NCI-H1694 (cell line): ENCODE measurements at places on chromosomes 3 and 15.
A peak's percentile ranks its signal among the peaks of the same experiment; 100 is the strongest.

GRCh38 chr3:49358217-49358883 is at the start of gene GPX1:
Gene GPX1 (minus strand): TSS chr3:49358353. CDS start chr3:49358278, 75 bp downstream.
- peak; percentile 64 for DNase-seq

- DNase-seq: no peak
Measured at GRCh38 chr3:171977441-171977840, 61.9 kb upstream of the FNDC3B start.

- DNase-seq: no peak
Measured at GRCh38 chr3:188779281-188779980, 392.3 kb upstream of the TPRG1 start.

GRCh38 chr3:124639406-124640237 is 90.6 kb upstream of the UMPS start:
- DNase-seq: no peak

DNA sequence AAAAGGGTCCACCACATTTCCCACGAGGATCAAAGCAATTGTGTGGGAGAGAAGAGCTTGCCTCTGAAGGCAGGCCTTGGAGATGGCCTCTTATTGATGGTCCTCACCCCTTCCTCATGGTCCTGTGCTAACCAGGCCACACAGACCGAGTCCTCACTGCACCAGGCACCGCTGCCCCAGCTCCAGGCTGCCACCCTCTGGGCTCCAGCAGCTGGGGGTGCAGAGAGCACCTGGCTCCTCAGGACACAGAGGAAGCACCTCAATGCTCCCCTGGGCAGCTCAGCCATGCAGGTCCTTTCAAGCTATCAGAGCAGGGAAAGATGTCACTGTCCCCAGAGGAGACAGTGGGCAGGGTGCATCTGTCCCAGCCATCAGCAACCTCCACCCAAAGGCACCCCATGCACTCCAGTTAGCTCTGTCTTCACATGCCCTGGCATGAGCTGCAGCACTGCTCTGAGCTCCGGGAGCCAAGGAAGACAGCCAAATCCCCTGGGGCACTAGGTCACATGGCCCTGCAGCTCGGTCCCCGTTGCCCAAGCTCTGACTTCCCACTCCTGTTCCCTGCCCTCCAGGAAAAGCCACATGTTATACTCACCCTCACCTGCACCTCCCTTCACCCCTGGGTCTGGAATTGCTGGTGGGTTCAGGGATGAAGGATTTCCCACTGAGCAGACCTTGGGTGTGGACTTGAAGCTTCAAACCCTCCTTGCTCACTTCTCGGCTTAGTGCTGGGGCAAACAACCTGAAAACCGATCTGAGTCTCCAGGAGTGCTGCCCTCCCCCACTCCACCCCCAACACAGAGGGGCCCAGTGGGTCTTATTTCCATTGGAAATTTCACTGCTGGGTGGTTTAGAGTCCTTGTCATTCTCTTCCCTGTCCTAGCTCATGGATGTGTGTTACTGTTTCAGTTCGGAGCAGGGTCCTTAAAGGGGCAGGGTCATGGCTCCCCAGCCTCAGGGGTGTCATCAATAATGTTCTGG is 32.6 kb downstream of the ALS2CL start:
- no peak for DNase-seq

- no peak for DNase-seq
Measured at GRCh38 chr3:13620776-13621365, 71.9 kb downstream of the FBLN2 start.

DNA sequence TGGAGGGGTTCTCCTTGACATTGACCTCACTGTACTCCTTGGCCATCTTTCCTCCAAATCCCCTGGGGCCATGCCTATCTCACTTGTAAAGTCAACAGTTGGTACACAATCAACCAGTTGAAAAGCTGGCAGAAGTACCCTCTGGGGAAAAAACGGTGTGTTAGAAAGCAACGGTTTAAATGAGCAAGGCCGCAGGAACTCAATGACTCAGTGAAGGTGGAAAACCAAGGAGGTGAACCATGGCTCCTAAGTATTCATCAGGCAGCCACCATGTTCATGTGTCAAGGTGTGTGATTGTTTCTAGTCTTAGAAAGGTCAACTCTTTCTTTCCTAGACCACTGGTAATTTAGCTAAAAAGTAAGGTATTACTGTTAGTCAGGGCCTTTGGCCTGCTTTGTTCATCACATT is 130.9 kb upstream of the SATB1 start:
- no peak for DNase-seq
